ENCODE measurements at places on chromosomes 6 and 20.

GRCh38 chr6:166277018-166277417 is 31.2 kb downstream of the PRR18 start:
- DNase-seq: no peak

DNA sequence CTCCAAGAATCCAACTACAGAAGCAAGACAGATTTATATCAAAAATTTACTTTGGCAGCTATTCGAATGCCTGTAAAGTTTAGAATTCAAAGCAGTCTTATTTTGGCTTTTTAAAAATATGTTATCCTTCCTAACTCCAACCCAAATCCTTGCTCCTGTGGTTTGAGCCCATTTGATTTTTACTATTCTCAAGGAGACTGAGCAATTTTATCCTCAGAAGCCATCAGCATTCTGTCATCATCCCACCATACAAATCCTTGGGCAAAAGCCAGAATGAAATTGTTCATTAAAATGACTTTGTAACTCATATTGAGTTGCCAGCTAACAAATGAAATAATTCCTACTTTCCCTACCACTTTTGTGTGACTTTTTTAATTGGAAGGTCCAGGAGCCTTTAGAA is 392.8 kb downstream of the ADGRB3 start:
- DNase-seq: no peak

- no peak for DNase-seq
Observed at GRCh38 chr6:170292407-170293158, 1.7 kb upstream of the DLL1 start.

DNA sequence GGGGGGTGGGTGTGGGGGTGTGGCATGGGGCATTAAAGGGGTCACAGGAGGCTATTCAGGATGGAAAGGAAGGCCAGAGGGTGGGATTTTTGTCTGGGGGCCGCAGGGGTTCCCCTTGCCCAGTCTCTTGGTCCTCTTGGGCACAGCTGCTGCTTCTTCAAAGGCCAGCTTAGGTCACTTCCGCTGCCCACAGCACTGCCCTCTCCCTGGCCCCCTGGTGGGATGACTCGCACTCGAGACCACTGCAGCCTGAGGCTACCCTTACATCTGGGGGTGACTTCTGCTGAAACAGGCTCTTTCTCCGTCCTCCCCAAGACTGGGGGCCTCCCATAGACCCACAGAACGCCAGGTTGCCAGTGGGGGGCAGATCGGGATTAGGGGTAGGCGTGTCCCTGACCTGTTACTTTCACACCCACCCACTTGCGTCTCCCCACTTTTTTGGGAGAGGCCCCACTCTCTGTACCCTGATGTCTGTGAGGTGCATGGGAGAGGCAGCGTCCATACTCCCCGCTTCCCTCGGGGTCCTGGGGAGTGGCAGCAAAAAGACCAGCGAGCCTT is 1.3 kb downstream of the LKAAEAR1 start:
- DNase-seq: no peak

GRCh38 chr20:15546525-15547023 is 1026.7 kb downstream of the KIF16B start:
- DNase-seq: no peak

- DNase-seq: no peak
Observed at GRCh38 chr20:53832499-53832898, 237.9 kb downstream of the BCAS1 start.

DNA sequence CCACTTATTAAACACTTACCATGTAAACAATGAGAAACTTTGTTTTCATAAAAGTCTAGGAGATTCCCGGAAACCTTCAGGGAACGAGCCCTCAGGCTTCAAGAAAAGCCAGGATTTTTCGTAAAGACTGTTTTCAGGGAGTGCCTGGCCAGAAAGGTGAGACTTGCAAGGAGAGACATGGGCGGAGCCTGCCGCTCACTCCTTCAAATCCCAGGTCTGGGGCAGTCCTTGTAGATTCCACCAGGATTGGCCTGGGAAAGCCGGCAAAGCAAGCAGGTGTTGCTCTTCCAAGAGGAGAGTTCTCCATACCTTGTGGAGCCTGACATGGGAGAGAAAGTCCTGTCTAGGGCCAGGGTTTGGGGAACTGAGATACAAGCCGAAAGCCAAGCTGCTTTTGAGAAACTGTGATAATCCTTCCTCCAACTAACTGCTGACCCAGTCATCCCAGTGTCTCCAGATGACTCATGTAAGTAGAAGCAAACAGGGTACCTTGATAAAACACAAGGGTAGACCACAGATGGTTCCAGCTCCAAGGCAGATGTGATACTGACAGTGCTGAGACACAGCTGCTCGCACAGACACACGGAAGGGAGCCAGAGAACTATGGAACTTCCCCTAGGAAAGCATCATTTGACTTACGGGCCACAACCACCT is 69.4 kb upstream of the NAA20 start:
- no peak for DNase-seq

- no peak for DNase-seq
Observed at GRCh38 chr6:130320908-130321307, 44.9 kb upstream of the TMEM200A start.

DNA sequence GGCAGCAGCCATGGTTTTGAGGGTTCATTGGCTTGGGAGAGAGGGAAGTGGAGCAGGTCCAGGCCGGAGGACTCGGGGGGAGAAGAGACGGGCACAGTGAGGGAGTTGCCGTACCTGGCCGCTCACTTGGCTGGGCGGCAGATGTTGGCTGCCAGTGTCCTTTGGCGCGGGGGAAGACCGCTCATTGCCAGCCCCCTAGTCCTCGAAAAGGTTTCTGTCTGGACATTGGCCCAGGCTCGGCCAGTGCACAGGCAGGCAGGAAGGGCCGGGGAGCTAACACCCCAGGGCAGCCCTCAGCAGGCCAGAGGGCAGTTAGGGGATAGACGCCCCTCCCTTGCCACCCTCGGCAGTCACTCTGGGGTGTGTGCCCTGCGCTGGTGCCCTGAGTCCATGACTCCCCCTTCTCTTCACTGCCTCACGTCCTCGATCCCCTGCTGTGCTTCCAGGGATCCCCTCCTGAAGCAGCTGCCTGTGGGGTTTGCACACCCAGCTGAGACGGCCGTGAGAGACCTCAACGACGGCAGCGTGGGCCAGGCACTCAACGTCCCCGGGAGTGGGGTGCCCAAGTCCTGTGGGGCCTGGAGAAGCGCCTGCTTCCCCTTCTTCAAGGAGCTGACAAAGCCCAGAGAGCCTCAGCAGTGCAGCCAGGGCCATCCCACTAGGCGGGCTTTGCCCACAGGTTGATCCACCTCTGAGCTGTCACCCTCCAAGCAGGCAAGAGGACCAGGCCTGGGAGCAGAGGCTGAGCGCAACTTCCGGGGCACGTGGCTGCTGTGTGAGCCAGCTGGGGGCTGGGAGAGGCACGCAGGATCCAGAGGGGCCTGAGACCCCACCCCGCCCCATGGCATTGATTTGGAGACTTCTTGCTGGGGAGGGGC is 20.4 kb downstream of the RBM38 start:
- no peak for DNase-seq

DNA sequence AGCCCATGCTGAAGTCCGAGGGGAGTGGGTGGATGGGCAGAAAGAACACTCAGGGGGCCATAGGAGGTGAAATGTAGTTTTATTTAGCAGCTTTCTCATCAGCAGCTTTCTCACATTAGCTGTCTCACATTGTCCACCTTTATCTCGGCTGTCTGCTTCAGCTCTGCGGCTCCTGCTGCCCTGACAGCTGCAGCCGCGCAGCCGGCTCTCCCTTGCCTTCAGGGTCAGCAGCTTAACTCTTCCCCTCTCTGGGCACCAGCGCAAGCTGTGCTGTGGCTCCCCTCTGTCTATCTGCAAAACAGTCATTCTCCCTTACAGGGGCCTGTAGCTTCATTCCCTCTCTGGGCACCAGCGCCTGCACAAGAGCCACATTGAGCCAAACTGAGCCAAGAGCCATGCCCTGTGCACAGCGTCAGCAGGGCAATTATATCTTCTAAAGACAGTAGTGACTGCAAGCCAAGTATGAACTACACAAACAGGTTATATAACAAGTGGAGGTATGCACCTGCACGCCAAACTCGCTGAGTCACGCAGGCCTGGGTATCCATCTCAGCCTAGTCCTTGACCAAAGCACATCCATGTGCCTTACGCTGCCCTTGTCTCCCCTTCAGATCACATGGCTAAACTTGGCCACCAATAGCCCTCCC is 198.8 kb downstream of the EYA2 start:
- no peak for DNase-seq
